ENCODE measurements at places on chromosomes 7 and 10. TPM values are rescaled to one million over a fixed set of nuclear protein-coding genes. Genes with fewer than 3 reads are reported as not detected.

The GDF2 gene
- total RNA-seq: not detected

The INHBA gene
- 5.5 TPM for total RNA-seq

The CDHR1 gene
- total RNA-seq: 0.33 TPM

The TEX36 gene
- total RNA-seq: not detected

GRCh38 chr7:30816645-30817370 is 45.6 kb downstream of the MINDY4 start:
- peaks cover 43% of the 10 kb centered on the region for H3K4me1 ChIP-seq
- no peak overlapping the region for H3K4me3 ChIP-seq
- H3K36me3 ChIP-seq: no peaks in the 10 kb centered on the region
- no peaks in the 10 kb centered on the region for H3K27me3 ChIP-seq

DNA sequence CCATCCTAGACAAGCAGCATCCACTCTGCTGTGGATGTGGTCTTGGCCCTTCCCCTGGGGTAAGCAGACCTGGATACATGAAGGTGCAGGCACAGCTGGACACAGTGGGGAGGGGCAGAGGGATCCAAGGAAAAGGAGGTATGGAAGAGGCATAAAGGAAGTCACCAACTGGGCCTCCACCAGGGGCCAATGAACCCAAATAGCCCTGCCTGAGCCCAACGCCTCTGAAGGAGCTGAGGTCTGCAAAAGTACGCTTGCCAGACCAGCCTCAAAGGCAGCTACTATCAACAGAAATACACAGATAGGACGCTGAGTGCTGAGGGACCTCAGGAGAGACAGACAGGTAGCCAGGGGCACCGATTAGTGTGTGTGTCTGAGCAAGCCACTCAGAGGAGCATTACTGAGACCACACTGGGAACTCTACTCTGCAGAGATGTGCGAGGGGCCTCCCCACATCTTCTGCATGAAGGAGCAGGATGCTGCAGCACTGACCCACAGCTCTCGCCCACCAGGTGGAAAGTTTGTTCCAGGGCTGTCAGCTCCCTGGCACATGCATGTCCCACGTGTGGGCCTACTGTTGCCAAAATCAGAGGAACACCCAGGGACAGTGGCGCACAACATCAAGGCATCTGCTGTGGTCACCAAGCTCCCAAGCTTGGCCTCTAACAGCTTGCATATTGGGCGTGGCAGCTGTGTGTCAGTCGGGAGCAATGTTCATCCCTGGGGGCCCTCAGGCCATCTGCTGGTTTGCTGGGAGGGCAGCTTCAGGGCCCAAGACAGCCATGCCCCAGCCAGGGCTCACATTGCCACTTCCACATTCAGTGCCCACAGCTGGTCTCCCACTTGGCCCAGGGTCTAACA is 40.0 kb downstream of the MKI67 start:
- H3K36me3 ChIP-seq: no peaks in the 10 kb centered on the region
- DNase-seq: peak; percentile 51
- no peak overlapping the region for H3K27ac ChIP-seq
- H3K4me3 ChIP-seq: no peak overlapping the region

DNA sequence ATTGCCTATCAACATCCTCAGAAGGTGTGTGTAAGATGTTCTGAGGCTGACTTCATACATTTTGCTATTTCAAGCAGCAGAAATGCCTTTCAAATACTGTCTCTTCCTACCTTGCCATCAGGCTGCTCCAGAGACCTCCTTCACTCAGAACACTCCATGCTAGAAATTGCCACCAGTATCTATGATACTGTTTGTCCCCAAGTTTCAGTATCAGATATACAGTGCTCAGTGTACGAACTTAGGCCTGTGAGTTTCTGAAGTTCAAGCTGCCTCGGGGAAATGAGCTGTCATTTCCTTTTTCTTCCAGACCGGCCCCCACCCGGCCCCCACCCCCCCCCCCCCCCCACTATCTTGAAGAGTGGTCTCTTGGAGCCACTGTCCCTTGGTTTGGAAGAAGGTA is 373.4 kb upstream of the CHRM2 start:
- H3K27ac ChIP-seq: no peak overlapping the region
- DNase-seq: no peak
- H3K4me3 ChIP-seq: no peak overlapping the region
- H3K36me3 ChIP-seq: no peaks in the 10 kb centered on the region
- H3K4me1 ChIP-seq: no peaks in the 10 kb centered on the region
- H3K27me3 ChIP-seq: no peaks in the 10 kb centered on the region

DNA sequence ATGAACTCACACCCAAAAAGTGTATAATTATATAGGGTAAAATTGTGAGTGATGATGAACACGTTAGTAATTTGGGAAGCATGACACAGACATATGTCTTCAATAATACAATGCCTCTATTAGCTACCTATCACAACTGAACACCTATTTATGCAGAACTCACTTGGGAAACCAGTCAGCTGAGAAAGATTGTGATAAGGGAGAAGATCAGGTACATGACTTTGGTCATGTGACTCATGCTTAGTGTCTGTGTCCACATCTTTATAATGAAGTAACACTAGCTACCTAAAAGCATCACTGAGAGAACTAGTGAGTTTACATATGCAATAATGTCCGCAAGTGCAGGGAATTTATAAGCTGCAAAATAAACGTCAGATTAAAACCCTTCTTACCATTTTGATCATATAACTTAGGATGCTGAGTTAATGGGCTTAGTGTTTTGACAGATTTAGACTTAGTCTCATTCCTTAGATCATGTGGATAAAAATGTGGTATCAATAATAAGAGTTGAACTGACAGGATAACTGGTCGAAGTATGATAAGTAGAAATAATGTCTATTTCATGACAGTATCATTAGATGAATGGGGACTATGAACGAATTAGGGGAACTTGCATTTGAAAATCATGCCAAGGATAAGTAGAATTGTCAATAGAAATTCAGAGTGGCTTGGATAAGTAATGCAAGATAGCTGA is 11.6 kb downstream of the VWDE start:
- DNase-seq: no peak
- H3K4me1 ChIP-seq: no peaks in the 10 kb centered on the region
- no peaks in the 10 kb centered on the region for H3K36me3 ChIP-seq

DNA sequence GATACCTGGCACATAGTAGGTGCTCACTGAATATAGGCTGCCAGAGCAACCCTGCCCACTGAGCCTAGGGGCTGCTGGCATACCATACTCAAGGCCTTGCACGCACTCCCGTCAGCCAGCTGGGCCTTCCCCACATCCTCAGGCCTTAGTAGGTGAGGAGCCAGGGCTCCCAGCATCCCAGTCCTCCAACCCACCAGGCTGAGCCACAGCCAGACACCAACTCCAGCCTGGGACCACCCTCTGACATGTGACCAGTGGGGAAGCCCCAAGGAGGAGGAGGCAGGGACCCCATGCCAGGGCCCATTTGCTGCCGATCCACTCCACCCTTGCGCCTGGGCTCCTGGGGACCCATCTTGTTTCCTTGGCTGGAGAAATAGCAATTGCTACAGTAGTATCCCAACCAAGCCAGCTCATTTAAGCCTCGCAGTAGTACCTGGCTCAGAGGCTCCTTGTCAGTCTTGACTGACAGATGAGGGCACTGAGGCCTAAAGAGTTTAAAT is 11.4 kb downstream of the SLIT1 start:
- H3K27me3 ChIP-seq: no peaks in the 10 kb centered on the region
- no peak overlapping the region for H3K4me3 ChIP-seq
- H3K4me1 ChIP-seq: no peaks in the 10 kb centered on the region
- H3K36me3 ChIP-seq: no peaks in the 10 kb centered on the region
- no peak overlapping the region for H3K27ac ChIP-seq

- H3K4me1 ChIP-seq: no peaks in the 10 kb centered on the region
- H3K36me3 ChIP-seq: no peaks in the 10 kb centered on the region
- H3K27me3 ChIP-seq: no peaks in the 10 kb centered on the region
Observed at GRCh38 chr10:129922598-129923123, 41.4 kb downstream of the EBF3 start.

DNA sequence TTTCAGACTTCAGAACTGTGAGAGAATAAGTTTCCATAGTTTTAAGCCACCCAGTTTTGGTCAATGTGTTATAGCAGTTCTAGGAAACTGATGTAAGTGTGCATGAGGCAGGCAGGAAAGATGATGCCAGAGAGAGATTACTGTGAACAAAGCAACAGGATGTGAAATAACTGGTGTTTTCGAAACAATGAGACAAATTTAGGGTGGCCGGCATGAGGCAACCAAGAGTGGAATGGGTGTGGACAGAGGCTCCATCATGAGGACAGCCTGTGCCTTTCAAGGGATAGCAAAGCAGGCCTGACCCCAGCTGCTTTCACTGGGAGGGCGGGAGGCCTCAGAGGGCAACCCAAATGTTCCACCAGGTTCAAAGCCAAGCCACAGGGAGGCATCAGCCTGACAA is 67.3 kb upstream of the UCN3 start:
- H3K27me3 ChIP-seq: no peaks in the 10 kb centered on the region
- no peaks in the 10 kb centered on the region for H3K36me3 ChIP-seq
- no peaks in the 10 kb centered on the region for H3K4me1 ChIP-seq
- peak; percentile 75 for DNase-seq
- H3K4me3 ChIP-seq: no peak overlapping the region

GRCh38 chr10:125048094-125048864 is 106.4 kb downstream of the ZRANB1 start:
- H3K27me3 ChIP-seq: no peaks in the 10 kb centered on the region
- H3K36me3 ChIP-seq: no peaks in the 10 kb centered on the region
- H3K4me1 ChIP-seq: no peaks in the 10 kb centered on the region
- DNase-seq: peak; percentile 94
- no peak overlapping the region for H3K4me3 ChIP-seq
